ENCODE measurements at places on chromosomes 2 and 18.

DNA sequence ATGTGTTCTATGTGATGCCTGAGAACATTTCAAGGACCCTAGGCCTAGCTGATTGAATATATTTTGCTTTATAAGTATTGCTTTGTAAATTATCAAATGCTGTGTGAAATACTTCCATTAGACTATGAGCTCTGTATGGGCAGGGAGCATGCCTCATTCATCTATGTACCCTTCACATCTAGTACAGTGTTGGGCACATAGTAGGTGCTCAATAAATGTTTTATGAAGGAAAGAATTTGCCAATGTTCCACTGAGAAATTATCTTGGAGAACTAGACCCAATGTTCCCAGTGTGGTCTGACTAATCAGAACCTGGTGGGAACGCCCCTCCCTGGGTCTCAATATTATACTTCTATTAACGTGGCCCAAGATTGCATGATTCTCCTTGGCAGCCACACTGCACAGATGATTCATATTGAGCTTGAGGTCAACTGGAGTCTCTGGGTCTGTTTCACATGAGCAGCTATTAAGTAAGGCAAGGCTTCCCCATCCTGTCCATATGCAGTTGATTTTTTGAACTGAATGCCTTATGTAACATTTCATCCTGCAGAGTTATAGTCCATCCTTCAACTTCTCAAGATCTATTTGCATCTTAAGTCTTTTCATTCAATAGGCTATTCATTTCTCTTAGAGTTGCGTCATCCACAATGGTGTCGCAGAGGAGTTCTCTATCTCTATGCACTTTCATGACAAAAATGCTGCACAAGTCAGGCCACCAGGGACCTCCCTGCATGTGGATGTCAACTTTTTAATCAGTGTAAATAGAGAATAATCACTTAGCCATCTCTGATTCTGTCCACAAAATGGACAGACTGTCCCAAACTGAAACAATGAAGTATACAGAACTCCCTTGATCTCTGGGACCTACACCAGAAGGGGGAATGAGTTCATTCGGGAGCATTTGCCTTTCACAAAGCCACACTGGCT, 257.6 kb downstream of the CYP26B1 start:
- no peak overlapping the region for H3K4me3 ChIP-seq
- peaks cover 11% of the 10 kb centered on the region for H3K27me3 ChIP-seq
- H3K27ac ChIP-seq, result no peak overlapping the region
- no peak for DNase-seq

- H3K4me3 ChIP-seq, result no peak overlapping the region
- DNase-seq, result no peak
- H3K27ac ChIP-seq, result no peak overlapping the region
- H3K36me3 ChIP-seq, result peaks cover 24% of the 10 kb centered on the region
- no peaks in the 10 kb centered on the region for H3K27me3 ChIP-seq
These were observed 62.4 kb upstream of the LTBP1 start for GRCh38 chr2:32884346-32884745.

DNA sequence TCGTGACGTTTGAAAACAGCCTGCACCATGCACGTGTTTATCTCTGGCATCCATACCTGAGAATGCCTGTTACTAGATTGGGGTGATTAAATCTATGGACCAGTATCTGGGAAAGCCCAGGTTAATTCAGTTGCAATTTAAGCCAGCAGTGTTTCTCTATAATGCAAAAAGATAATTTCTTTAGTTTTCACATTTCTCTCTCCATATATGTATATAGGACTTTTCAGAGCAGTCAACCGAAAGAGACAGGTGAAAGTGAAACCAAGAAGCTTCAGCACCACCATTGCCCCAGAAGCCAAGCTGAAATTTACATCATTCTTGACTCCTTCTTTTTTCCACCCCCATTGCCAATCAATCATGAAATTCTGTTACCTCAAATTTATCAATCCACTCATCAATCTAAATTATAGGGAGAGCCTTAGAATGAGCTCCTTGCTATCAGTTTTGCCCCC, 2.7 kb upstream of the LRP2 start:
- no peaks in the 10 kb centered on the region for H3K36me3 ChIP-seq
- no peak overlapping the region for H3K27ac ChIP-seq
- H3K4me1 ChIP-seq, result peaks cover 28% of the 10 kb centered on the region
- H3K27me3 ChIP-seq, result peaks cover 72% of the 10 kb centered on the region

GRCh38 chr2:31227110-31227509, 6.8 kb upstream of the EHD3 start:
- H3K4me3 ChIP-seq, result no peak overlapping the region
- DNase-seq, result no peak
- H3K4me1 ChIP-seq, result 0 out of 2 replicates have a peak, but pooled peaks cover 3% of the 10 kb centered on the region
- no peak overlapping the region for H3K27ac ChIP-seq

GRCh38 chr18:23391156-23391555, 61.9 kb upstream of the RIOK3 start:
- no peak overlapping the region for H3K27ac ChIP-seq
- H3K27me3 ChIP-seq, result no peaks in the 10 kb centered on the region
- H3K4me3 ChIP-seq, result no peak overlapping the region
- no peaks in the 10 kb centered on the region for H3K36me3 ChIP-seq
- DNase-seq, result no peak

- H3K4me3 ChIP-seq, result no peak overlapping the region
- no peaks in the 10 kb centered on the region for H3K27me3 ChIP-seq
These were observed 273.3 kb downstream of the NDUFA10 start for GRCh38 chr2:239751679-239752355.

DNA sequence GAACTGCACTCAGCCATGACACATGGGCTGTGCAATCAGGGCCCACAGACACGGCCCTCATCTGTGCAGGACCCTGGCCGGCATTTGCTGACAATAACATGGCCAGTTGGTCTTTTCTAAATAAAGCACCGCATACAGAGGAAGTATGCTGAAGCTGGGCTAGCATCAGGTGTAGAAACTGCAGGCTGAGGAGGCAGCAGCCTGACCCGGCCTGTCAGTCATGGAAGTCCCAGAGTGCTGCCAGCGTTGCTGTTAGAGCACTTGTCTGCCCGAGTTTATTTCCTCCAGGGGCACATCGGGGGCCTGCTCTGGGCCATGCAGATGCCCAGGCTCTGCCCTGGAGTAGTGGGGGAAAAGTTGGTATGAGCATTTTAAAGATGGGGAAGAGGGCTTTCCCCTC, 4.1 kb upstream of the PTPN18 start:
- peaks cover 27% of the 10 kb centered on the region for H3K36me3 ChIP-seq
- H3K4me1 ChIP-seq, result peaks cover 17% of the 10 kb centered on the region
- H3K27me3 ChIP-seq, result peaks cover 27% of the 10 kb centered on the region
- DNase-seq, result no peak
- no peak overlapping the region for H3K4me3 ChIP-seq

All from WTC11 (cell line).